ENCODE measurements at places on chromosomes 6 and 20.

DNA sequence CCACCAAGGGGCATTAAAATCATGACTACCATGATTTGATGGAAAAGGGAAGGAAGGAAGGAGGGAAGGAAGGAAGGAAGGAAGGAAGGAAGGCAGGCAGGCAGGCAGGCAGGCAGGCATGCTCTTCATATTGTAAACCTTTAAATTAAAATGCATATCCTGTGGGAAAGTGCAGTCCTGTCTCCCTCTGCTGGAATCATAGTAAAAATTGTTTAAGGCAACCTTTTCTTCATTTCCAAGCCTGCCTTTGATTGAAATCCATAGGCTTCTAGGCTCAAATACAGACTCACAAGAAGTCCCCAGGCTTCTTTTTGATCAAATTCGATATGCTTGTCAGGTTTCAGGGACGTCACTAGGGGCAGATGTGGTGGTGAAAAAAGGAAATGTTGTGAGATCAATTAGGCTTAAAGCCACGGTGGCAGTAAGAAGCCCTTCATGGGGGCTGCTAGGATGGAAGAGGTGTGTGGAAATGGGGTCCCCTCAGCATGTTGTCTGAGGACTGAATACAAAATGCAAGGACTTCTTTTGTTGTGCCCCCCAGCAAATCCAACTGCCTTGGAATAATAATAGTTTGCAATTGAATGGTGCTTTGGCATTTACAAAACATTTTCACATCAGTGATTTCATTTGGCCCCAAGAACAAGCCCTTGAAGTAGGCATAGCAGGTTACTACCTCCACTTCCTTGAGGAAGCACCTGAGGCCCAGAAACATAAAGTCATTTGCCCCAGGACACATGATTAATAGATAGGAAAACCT, 25.6 kb upstream of the GABRR1 start:
- DNase-seq, result no peak

- no peak for DNase-seq
Measured at GRCh38 chr6:44303842-44304241, 9.3 kb downstream of the AARS2 start.

- no peak for DNase-seq
Measured at GRCh38 chr6:130156908-130157307, 65.8 kb downstream of the SAMD3 start.

GRCh38 chr6:115717062-115717461, 343.6 kb downstream of the FRK start:
- DNase-seq, result no peak

- no peak for DNase-seq
Measured at GRCh38 chr20:62723768-62724450, 15.3 kb downstream of the NTSR1 start.

- DNase-seq, result peak; percentile 60
Measured at GRCh38 chr6:89940225-89941027, 46.2 kb downstream of the GJA10 start.

DNA sequence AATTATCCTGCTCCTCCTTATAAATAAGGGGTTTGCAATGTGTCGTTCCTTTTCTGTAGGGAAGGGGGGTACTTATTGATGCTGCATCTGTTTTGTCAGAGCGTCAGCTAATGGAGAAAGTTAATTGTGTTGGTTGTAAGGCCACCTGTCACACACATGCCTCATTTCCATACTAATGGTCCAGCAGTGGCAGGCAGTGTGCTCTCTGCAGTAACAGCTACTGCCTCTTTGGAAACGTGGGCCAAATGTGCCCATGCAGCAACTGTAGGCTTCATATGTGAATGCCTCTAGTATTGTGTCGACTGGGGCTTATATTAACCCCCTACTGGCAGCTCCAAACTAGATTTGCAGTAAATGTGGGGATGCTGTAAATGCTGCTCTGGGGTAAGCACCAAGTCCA, 56.3 kb upstream of the OLIG3 start:
- DNase-seq, result peak; percentile 41
